ENCODE measurements at places on chromosomes 6 and 20. TPM values are rescaled to one million over a fixed set of nuclear protein-coding genes. Genes with fewer than 3 reads are reported as not detected.

DNA sequence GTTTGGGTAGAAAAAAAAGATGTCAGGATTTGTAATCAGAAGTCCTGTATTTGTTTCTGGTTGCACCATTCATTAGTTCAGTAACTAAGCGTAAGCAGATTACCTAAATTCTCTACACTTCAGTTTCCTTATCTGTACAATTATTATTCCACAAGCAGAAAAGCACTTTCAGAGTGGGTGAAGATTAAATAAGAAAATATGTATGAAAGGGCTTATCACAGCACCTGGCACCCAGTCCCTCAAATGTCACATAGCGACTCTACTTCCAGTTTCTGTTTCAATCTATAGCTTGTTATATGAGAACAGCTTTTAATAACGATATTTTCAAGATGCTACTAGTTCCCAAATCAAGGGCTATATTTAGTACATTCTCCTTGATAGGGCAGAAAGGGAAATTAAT is 31.4 kb downstream of the RGS17 start:
- no peak for DNase-seq
- H3K27me3 ChIP-seq: no peaks in the 10 kb centered on the region
- no peaks in the 10 kb centered on the region for H3K36me3 ChIP-seq
- no peak overlapping the region for H3K27ac ChIP-seq

DNA sequence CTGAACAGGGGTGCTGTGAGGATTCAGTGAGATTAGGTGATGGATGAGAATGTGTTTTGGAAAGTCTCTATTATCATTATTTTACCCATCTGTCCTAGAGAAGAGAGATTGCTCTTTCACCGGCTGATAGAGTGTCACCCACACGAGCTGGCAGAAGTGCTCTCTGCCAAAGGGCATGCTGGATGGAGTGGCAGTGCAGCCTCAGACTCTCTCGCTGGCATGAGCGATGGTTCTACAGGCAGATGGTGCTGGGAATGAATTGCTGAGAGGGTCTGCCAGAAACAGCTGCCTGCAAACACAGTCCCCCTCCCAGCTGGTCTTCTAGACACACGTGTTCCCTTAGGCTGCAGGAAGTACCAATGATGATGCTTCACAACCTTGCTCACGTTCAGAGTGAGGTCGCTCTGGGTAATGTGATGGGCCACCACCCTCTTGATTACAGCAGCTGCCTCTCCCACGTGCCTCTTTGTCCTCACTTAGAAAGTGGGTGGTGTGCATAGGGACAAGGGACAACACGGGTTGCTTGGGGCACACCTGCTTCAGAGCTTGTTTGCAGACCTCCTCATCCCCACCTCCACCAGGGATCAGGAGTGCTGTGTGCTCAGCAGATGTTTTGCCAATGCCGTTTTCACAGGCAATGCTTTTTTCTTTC is 84.7 kb downstream of the FOXA2 start:
- H3K27ac ChIP-seq: no peak overlapping the region
- no peaks in the 10 kb centered on the region for H3K36me3 ChIP-seq
- H3K4me1 ChIP-seq: no peaks in the 10 kb centered on the region
- no peak overlapping the region for H3K4me3 ChIP-seq

DNA sequence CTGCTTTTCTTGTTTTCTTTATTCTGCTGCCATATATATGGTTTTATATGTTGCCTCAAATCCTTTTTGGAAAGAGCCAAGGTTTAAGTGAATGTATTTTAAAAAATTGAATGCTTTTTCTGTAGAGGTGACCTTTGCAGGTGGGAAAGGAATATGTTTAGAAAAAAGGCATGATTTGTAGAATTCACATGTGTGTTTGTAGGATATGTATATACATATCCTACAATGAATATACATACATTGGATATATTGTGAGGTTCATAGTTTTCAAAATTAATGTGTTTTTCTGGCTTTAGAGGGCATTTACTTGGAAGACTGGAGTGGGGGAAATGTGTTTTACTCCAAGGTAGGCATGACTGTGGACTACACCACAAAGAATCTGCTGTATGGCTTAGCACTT is 4.0 kb upstream of the EYA2 start:
- peaks cover 8% of the 10 kb centered on the region for H3K4me1 ChIP-seq
- H3K27me3 ChIP-seq: no peaks in the 10 kb centered on the region
- no peak overlapping the region for H3K4me3 ChIP-seq
- no peak for DNase-seq
- H3K36me3 ChIP-seq: no peaks in the 10 kb centered on the region
- H3K27ac ChIP-seq: no peak overlapping the region

DNA sequence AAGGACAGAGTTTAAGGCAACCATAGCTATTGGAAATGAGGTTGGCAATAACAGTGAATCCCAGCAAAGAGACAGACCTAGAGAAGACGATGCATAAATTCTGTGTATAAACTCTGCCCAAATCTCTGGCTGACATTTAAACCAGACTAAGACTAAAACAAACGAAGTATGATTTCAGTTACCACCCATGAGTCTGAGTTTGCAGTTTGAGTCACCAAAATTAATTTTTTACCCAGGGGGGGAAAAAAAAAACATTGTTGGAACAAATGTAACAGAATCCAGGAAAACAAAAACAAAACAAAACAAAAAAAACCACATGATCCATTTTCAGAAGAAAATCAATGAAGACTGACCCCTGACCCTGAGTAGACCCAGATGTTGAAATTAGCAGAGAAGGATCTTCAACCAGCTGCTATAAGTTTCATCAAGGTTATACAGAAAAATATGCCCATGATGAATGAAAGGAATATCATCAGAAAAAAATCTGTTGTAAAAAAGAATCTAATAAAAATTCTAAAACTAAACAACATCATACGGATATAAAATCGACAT is 190.8 kb downstream of the GMDS start:
- no peaks in the 10 kb centered on the region for H3K36me3 ChIP-seq
- no peak for DNase-seq
- H3K27ac ChIP-seq: no peak overlapping the region
- no peaks in the 10 kb centered on the region for H3K27me3 ChIP-seq

GRCh38 chr20:32465092-32465900 is 107.2 kb downstream of the ASXL1 start:
- H3K27ac ChIP-seq: peak overlapping the region; percentile 63
- peaks cover 9% of the 10 kb centered on the region for H3K4me1 ChIP-seq
- H3K27me3 ChIP-seq: no peaks in the 10 kb centered on the region
- DNase-seq: peak; percentile 38
- no peak overlapping the region for H3K4me3 ChIP-seq

DNA sequence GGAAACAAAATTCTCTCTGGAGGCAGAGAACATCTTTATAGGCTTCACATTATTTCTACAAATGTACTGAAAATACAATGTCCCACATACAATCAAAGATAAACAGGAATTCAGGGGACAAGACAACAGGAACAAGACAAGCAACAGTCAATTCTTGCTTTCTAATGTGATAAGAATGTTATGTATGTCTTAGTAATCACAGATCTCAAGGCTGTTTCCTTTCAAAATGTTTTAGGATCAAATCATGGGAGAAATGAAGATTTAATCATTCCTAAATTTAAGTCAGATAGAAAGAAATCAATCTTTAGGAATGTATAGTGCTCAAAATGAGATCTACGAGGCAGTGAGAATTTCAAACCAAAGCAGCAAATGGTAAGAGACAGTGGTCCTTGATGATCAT is 32.1 kb downstream of the NEDD9 start:
- no peaks in the 10 kb centered on the region for H3K36me3 ChIP-seq
- no peak for DNase-seq
- H3K4me1 ChIP-seq: peaks cover 26% of the 10 kb centered on the region
- H3K27me3 ChIP-seq: no peaks in the 10 kb centered on the region
- no peak overlapping the region for H3K4me3 ChIP-seq
- H3K27ac ChIP-seq: no peak overlapping the region

- no peak for DNase-seq
- peak overlapping the region; percentile 82 for H3K27ac ChIP-seq
- H3K4me1 ChIP-seq: peaks cover 10% of the 10 kb centered on the region
- H3K36me3 ChIP-seq: no peaks in the 10 kb centered on the region
- H3K4me3 ChIP-seq: no peak overlapping the region
Measured at GRCh38 chr6:151068761-151069312, 170.9 kb upstream of the AKAP12 start.

GRCh38 chr6:158040804-158041347 is 59.2 kb downstream of the SYNJ2 start:
- H3K4me1 ChIP-seq: no peaks in the 10 kb centered on the region
- no peaks in the 10 kb centered on the region for H3K27me3 ChIP-seq
- H3K36me3 ChIP-seq: no peaks in the 10 kb centered on the region
- DNase-seq: no peak
- no peak overlapping the region for H3K4me3 ChIP-seq
- H3K27ac ChIP-seq: no peak overlapping the region

- H3K36me3 ChIP-seq: no peaks in the 10 kb centered on the region
- H3K27me3 ChIP-seq: no peaks in the 10 kb centered on the region
- H3K4me3 ChIP-seq: no peak overlapping the region
- H3K27ac ChIP-seq: no peak overlapping the region
Measured at GRCh38 chr6:43916924-43917877, 147.2 kb downstream of the VEGFA start.

- H3K4me1 ChIP-seq: no peaks in the 10 kb centered on the region
- no peak overlapping the region for H3K4me3 ChIP-seq
- no peaks in the 10 kb centered on the region for H3K36me3 ChIP-seq
- H3K27me3 ChIP-seq: no peaks in the 10 kb centered on the region
- H3K27ac ChIP-seq: no peak overlapping the region
Measured at GRCh38 chr6:18985061-18985460, 597.9 kb downstream of the RNF144B start.

GRCh38 chr6:11392778-11393507 is 144.6 kb upstream of the TMEM170B start:
- peaks cover 15% of the 10 kb centered on the region for H3K4me1 ChIP-seq
- peak overlapping the region; percentile 11 for H3K27ac ChIP-seq
- DNase-seq: no peak
- no peaks in the 10 kb centered on the region for H3K27me3 ChIP-seq

The WFDC2 gene
- 128 TPM for total RNA-seq

The NKAIN4 gene
- total RNA-seq: 0.45 TPM

The PGBD1 gene
- 1.4 TPM for total RNA-seq

The PERP gene
- total RNA-seq: 35.0 TPM

The HSPA1L gene
- 4.1 TPM for total RNA-seq

The RUNX2 gene
- total RNA-seq: 2.8 TPM

The LIN28B gene
- total RNA-seq: not detected

The BANF2 gene
- not detected for total RNA-seq
